Stimulated activated CD4-positive, alpha-beta T cell treated with anti-CD3 and anti-CD28 coated beads, Interleukin-12 subunit alpha, Interleukin-12 subunit beta, amount 100 ng/mL, for 4 hours (primary cell): ENCODE measurements at places on chromosomes 6 and 20.
A peak's percentile ranks its signal among the peaks of the same experiment; 100 is the strongest.

- no peak for DNase-seq
These were observed 183.7 kb upstream of the CEP162 start for GRCh38 chr6:84411060-84411629.

DNA sequence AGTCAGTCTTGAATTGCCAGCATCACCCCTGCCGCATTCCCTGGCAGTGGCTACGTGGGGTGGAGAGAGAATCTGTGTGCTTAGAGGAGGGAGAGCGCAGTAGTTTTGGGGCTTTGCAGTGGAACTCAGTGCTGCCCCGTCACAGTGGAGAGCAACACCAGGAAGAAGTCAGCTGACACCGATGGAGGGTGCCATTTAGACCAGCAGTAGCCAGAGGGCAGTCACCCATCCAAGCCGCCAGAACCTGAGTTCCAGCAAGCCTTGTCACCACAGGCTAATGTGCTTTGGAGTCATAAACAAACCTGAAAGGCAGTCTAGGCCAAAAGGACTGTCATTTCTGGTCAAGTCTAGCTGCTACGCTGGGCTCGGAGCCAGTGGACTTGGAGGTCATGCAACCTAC is 22.0 kb upstream of the PERP start:
- no peak for DNase-seq

DNA sequence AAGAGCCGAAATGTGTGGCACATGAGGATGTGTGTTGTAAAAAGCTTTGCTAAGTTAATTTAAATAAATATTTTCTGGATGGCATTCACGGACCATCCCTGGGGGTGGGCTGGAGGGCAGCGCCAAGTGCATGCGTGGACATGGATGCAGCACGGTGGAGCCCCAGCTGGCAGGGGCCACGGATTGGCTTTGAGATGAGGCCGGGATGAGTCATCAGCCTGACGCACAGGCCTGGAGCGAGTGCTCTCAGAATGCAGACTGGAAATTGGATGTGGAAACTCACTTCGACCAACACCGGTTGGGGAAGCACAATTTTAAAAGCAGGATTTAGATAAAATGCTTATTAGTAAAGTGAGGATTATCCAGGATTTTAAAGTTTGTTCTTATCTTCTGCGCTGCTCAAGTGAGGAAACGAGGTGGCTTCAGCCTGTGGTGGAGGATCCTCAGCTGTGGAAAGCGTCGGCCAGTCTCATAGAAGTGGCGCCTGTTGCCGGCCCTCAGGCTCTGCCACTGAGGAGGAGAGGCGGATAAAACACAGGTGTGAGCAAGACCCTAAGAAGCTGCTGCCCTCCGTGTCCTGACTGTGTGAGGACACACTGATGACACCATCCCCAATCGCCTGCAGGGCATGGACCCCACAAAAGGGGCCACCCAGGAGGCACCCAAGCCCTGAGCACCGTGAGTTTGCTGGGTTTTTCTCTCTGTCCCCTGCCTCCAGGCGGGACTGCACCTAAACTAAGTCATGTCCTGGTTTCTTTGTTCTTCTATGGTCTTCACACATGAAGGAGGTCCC is 279.7 kb downstream of the CDH4 start:
- DNase-seq = no peak

DNA sequence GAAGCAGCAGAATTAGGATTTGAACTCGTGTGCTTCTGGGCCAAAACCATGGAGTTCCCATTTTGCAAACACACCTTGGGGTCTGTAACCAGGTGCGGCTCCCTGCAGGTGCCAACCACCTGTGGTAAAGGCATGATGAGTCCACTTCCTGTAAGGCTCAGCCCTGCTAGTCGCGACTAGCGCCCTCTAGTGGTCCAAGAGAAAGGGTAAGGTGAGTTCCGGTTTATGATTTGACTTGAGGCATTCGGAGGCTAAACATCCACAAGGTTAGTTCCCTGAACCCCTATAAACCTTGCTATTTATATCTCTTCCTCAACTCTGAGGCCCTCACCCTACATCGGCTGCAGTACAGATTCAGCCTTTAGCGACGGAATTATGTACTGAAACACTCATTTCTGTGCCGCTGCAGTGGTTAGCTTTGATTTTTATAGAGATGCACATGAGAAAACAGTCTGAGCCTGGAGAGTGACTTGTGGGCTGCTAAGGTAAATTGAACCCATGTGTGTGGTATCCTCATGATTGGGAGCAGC is 173.4 kb downstream of the PLCB1 start:
- DNase-seq = peak; percentile 45

- DNase-seq = no peak
These were observed 2.9 kb upstream of the ARFGAP1 start for GRCh38 chr20:63269724-63270123.

DNA sequence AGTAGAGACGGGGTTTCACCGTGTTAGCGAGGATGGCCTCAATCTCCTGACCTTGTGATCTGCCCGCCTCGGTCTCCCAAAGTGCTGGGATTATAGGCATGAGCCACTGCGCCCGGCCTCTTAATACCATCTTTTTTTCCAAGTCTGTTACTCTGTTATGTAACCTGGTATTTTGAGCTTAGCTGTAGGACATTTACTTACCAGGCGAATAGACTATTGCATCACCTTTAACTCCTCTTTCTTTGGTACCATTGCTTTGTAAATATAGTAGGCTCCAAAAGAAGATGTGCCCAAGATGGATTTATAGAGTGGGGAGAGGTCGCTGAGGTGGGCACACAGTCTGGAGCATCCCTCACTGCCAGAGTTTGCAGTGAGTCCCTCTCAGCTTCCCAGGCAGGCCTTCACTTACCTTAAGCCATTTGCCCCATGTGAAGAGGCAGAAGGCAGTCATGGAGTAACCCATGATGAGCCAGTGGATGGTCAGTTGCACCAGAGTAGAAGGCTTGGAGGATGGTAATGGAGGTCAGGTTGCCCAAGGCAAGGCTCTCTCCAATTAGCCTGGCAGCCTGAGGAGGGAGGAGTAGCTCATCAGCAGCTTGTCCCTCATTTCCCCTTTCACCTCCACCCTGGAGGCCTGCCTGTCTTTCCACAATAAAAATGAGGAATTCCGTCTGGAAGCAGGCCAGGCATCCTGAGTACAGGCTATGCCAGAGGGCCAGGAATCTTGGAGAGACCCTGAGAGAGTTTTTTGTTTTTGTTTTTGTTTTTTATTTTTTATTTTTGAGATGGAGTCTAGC is 9.7 kb downstream of the TIAM2 start:
- DNase-seq = no peak

GRCh38 chr20:62603021-62603906 is 39.0 kb upstream of the SLCO4A1 start:
- no peak for DNase-seq

DNA sequence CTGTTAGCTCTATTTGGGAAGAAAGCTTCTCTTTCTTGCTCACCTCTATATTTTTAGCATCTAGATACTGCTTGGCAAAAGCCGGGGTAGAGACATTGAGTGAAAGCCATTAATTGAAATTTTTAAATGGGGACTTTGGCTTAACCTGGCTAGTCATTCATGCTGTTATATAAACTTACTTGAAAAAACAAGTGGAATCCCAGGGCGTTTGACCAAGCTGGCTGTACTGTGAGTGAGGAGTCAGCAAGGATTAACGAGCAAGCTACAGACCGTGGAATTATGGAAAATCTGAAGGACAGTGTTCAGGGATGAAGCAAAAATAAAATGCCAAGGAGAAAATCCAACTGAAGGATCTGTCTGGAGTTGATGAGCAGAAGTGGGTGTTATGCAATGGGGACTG is 232.0 kb downstream of the GRM1 start:
- DNase-seq = no peak

- DNase-seq = no peak
These were observed 29.8 kb downstream of the DEK start for GRCh38 chr6:18234564-18234963.

DNA sequence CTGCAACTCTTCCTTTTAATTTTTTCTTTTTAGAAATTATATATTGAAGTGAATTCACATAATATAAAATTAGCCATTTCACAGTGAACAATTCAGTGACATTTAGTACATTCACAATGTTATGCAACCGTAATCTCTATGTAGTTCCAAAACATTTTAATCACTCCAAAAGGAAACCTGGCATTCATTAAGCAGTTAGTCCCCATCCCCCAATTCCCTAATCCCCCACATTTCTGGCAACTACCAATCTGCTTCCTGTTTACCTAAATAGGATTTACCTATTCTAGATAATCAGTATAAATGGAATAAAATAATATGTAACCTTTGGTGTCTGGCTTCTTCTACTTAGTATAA is 8.5 kb upstream of the DDX27 start:
- DNase-seq = no peak

DNA sequence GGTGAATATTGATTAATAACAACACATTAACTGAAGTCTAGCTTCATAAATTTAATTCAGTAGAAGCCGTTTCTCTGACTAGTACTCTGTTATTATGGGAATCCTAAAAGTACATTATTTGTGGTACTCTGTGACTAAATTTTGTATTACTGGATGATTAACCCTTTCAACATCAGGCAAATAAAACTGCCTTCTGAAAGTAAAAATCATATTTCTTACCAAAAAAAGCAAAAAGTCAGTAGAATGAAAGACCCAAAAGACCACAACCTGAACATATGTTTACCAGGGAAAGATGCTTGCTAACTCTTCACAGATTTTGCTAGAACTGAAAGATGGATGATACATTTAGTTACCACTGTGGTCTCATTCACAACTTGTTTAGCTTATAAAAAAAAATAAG is 73.2 kb downstream of the AHI1 start:
- no peak for DNase-seq

DNA sequence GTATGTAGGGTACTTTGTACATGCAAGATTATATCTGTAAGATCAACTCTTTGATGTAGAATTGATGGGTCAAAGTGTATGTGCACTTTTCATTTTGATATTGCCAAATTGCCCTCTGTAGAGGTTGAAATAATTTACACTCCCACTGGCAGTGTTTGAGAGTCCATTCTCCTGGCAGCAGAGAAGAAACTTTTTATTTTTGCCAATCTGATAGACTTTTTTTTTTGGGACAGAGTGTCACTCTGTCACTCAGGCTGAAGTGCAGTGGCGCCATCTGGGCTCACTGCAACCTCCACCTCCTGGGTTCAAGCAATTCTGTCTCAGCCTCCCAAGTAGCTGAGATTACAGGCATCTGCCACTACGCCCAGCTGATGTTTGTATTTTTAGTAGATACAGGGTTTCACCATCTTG is 199.2 kb downstream of the ZFAND3 start:
- DNase-seq = no peak

DNA sequence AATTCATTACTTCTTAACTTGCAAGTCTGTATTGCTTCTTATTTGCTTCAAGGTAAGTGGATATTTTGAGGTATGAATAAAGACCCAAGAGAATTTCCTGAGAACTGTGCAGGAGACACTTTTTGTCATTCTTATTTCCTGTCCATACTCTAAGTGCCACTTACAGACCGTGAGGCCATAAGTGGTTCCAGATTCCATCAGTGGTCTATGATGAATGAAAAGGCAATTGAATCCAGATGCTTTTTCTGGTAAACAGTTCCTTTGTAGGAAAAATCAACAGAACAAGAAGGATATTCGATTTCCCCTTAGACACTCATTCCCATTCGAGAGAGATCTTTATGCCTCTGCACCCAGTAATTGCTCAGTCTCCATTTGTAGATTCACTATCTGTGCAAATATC is 58.3 kb upstream of the PDE10A start:
- no peak for DNase-seq

GRCh38 chr6:26054781-26055718 is 32.2 kb upstream of the HFE start:
- peak; percentile 63 for DNase-seq

DNA sequence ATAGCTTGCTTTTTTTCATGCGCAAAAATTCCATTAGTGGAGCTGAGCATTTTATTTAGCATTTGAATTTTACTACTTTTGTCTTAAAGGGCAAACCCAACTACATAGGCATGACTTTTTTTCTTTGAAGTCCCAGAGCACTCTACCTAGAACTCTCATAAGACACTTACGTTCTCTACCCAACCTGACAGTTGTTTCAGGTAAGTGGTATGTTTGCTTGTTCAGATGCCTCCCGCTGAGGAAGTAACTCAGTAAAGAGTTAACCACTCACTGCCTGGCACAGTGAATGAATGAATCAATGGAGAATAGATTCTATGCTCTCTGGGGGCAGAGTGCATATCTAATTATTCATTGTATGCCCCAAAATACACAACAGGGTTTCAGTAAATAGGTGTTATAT is 212.3 kb upstream of the PRDM1 start:
- DNase-seq = no peak

GRCh38 chr6:73854998-73855718 is 159.2 kb downstream of the CD109 start:
- no peak for DNase-seq

GRCh38 chr20:1802385-1803060 is 92.7 kb upstream of the SIRPA start:
- peak; percentile 34 for DNase-seq
